ENCODE measurements at places on chromosomes 11 and 22.

DNA sequence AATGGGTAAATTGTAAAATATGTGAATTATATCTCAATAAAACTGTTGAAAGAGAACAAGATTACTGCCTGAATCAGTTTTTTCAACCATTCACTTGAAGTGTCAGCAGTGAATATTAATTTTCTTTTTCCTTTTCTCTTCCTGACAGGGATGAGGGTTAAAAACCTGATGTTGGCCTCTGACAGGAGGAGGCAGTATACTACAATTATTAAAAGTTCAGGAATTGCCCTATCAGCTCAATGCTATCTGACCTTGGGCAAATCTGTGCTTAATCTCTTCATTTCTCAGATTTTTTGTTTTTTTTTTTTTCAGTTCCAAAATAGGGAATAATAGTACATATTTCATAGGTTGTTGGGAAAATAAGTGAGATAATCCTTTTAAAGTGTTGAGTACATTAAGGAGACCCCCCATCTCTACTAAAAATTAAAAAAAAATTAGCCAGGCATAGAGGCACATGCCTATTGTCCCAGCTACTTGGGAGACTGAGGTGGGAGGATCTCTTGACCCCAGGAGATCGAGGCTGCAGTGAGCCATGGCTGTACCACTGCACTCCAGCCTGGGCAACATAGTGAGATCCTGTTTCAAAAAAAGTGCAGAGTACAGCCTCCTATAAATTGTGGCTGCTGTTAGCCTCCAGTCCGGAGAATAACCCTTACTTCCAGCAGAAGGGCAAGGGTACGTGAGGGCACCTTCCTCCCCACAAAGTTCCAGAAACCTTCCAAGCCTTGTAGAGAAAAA, 48.8 kb downstream of the TRIM44 start:
- no peak for DNase-seq

DNA sequence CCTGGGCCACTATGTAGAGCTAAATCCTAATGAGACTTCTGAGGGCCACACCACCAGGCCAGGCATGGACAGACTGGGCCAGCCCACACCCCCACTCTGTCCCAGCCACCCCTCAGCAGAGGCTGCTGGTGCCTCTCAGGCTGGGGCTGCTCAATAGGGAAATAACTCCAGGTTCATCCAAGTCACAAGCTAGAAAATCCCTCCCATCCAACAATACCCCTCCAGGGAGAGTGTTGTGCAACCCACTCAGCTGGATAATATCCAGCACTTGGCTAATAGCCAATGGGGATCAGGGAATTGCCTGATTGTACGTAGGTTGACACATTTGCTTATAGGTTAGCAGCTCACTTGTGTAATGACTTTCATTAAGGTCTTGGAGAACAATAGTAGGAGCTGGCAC, 64.1 kb upstream of the WNT11 start:
- no peak for DNase-seq

GRCh38 chr11:20122131-20122530, 38.1 kb downstream of the DBX1 start:
- DNase-seq, result no peak

- no peak for DNase-seq
Measured at GRCh38 chr11:80502511-80502910, 1061.7 kb upstream of the TENM4 start.

GRCh38 chr11:18590571-18590970, 2.0 kb upstream of the UEVLD start:
- no peak for DNase-seq

DNA sequence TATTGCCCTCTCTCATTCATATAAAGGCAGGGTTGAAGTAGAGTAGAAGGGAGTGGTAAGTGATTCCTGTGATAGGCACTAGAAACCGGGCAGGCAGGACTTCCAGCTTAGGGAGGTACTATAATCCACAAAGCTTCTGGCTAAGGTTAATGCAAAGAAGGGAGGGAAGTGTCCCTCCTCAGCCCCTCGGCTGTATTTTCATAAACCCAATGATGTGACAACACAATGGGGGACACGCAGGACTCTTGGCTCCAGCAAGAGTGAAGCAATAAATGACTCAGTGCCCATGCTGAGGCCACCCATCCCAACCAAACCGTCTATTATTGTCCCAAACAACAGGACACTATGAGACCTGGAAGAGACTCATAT, 90.7 kb downstream of the ETS1 start:
- no peak for DNase-seq

DNA sequence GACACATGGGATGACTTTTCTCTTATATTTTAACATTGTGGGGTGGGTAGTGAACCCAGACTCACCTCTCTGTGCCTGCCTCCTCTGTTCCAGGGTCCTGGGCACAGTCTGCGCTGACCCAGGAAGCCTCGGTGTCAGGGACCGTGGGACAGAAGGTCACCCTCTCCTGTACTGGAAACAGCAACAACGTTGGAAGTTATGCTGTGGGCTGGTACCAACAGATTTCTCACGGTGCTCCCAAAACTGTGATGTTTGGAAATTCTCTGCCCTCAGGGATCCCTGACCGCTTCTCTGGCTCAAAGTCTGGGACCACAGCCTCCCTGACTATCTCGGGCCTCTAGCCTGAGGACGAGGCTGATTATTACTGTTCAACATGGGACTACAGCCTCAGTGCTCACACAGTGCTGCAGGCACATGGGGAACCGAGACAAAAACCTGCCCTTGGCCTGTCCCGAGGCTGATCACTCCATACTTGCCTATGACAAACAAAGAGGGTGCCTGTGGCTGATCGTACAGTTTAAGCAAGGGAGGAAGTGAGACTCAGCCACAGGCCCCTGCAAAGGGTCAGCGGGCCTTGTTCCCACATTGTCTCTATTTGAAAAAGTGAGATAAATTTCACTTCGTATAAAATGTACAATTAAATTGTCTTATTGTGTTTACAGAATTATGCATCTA, 43.7 kb upstream of the TOP3B start:
- DNase-seq, result no peak

DNA sequence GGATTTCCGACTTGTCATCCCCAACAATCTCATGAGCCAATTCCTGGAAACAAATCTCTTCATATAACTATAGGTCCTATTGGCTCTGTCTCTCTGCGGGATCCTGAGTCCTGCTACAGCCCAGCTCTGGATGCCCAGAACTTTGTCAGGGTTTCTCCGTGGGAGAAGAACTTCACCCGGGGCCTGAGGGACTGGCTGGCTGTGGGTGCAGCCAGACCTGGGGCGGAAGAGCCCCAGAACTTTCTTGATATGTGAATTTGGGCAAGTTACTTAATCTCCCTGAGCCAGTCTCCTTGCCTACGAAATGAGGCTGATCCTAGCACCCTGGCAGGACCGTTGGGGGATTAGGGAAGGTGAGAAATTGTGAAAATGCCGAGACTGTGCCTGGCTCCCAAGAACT, 6.6 kb upstream of the TRIM29 start:
- DNase-seq, result no peak

DNA sequence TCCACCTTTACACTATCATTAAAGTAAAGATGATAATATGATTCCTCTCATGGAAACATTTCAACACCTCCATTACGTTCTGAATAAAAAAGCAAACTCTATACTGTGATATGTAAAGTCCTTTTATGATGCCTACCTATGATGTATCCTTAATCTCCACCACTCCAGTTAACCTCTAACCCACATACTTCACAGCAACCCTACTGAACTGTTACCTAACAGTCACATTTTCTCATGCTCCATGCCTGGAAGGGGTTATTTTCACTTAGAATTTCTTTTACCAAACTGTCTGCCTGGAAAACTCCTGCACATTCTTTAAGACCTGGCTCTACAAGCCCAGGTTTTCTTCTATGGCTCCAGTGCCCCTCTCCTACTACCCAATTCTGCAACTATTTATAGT, 129.1 kb downstream of the FCHSD2 start:
- DNase-seq, result no peak

DNA sequence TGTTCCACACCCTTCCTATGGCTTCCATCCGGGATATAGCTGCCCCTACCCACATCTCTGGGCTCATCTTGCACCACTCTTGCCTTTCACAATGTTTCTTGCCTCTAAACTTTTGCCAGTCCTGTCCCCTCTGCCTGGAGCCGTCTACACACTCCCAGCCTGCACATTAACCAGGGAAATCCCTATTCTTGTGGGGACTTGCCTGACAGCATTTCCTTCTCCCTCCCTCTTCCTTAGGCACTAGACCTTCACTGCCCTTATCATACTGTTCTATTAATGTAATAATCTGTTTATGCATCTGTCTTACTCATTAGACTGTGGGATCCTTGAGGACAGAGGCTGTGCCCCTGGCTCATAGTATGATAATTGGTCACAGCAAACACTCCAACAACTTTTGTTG, 5.8 kb upstream of the TTC12 start:
- DNase-seq, result no peak

- no peak for DNase-seq
Measured at GRCh38 chr11:122040464-122040863, 75.6 kb downstream of the BLID start.

- no peak for DNase-seq
Measured at GRCh38 chr11:18243783-18244362, 4.6 kb downstream of the SAA2 start.

DNA sequence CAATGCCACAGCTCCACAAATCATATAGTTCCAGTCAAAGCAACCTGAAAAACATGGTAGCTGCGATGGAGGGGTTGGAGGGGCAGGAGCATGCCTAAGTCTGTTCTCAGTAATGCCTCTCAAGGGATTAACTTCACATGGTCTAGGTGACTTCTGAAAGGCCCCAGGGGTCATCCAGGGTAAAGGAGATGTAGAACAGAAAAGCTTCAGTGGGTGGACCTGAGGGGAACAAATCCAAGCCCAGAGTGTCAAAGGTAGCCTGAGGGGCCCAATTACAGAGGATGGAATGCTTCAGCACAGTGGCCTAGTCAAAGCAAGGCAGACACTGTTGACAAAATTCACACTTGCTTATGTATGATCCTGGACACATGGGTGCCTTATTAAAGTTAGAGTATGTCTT, 23.3 kb downstream of the OR4D9 start:
- DNase-seq, result no peak

DNA sequence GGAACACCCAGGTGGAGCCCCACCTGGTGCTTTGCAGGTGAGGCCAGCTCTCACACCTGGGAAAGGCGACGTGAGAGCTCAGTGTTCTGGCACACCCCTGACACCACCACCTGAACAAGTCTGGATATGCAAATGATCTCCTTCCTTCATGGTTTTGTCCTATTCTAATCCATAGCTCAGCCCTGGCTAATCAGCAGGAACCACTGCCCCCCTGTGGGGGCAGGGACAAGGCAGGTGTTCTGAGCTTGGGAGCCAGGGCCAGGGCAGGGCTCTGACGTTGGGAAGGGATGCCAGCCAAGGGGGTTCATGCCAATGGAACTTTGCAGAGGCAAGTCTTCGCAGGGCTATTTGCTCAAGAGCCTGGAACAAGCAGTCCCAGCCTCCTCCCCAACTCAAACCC, 144.2 kb downstream of the TRIM29 start:
- DNase-seq, result no peak

DNA sequence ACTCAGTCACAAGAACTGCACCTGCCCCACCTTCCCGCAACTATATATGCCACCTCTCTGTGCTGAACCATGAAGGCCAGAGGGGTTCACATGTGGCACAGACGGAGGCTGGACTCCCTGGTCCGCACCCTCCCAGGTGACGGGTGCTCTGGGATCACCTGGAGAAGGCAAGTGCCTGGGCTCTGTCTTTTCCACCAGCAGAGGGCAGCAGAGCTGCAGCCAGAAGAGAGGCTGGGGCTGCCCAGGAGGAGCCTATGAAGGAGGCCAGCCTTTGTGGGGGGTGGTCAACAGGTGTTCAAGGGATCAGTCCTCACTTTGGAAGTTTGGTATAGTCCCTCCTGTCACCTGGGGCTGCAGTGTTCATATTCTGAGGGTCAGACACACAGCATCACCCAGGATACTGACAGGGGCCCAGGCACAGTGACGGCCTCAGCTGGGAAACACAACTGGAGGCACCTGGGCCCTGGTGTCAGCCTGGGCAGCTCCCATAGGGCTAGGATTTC, 39.2 kb upstream of the IGLL5 start:
- no peak for DNase-seq

GRCh38 chr11:100681064-100681502, 6.0 kb upstream of the ARHGAP42 start:
- no peak for DNase-seq

DNA sequence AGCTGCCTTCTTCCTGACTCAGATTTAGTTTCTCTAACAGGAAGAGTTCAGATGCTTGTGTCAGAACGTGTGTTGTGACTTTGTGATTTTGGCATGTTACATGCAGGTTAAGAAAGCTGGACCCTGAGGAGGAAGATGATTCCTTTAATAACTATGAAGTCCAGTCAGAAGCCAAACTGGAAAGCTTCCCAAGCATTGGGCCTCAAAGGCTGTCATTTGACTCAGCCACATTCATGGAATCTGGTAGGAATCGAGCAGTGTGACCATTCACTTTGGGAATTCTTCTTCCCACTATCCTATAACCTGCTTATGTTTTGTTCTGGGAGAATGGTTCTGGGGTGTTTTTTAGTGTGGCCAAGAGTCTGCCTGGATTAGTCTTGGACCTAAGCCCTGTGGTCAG, 48.0 kb downstream of the CABIN1 start:
- no peak for DNase-seq

- no peak for DNase-seq
Measured at GRCh38 chr22:41900652-41901312, 14.1 kb downstream of the SHISA8 start.

DNA sequence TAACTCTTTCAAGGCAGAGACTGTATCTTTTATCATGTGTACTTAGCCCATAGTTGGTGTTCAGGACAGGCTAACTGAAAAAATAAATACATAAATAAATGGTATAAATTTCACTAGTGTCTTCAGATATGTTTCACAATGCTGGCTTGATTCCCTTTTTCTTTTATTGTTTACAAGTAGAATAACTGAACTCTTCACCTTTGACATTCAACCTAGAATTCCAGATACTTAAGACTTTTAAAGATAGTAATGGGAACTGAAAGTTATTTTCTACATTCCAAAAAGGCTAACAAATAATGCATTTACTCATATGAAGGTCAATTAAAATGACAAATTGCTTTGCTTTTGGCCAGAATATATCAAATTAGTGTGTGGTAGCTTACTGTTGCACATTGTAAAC, 411.3 kb upstream of the TENM4 start:
- DNase-seq, result no peak

GRCh38 chr22:48750826-48751440, 1076.7 kb downstream of the BRD1 start:
- no peak for DNase-seq

DNA sequence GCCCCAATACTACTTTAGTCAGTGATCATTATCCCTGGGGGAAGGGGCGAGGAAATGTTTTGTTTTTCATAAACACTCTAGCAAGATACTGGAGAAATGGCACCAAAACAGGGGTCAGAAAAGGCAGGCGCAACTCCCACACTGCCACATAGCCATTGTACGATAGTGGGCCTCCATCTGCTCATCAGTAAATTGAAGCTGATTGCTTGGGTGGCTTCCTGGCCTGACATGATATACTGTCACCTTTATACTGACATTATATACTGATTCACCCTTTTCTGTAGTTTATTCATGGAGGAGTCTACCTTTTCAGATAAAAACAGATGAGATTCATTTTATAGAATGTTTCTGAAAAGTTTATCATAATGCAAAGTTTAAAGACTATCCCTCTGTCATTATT, 51.6 kb upstream of the CCDC34 start:
- DNase-seq, result no peak

Data from GOT3 (cell line).